ENCODE measurements at places on chromosomes 2 and 18. TPM values are rescaled to one million over a fixed set of nuclear protein-coding genes. Genes with fewer than 3 reads are reported as not detected.

GRCh38 chr18:25798046-25798445 is 292.4 kb downstream of the SS18 start:
- H3K36me3 ChIP-seq, result no peaks in the 10 kb centered on the region
- H3K4me3 ChIP-seq, result no peak overlapping the region
- H3K27ac ChIP-seq, result no peak overlapping the region
- no peak for DNase-seq
- H3K27me3 ChIP-seq, result no peaks in the 10 kb centered on the region

- peak overlapping the region; percentile 64 for H3K27ac ChIP-seq
- no peaks in the 10 kb centered on the region for H3K27me3 ChIP-seq
- DNase-seq, result peak; percentile 86
- H3K4me3 ChIP-seq, result no peak overlapping the region
- H3K36me3 ChIP-seq, result no peaks in the 10 kb centered on the region
Observed at GRCh38 chr2:215749092-215749957, 264.0 kb downstream of the MREG start.

DNA sequence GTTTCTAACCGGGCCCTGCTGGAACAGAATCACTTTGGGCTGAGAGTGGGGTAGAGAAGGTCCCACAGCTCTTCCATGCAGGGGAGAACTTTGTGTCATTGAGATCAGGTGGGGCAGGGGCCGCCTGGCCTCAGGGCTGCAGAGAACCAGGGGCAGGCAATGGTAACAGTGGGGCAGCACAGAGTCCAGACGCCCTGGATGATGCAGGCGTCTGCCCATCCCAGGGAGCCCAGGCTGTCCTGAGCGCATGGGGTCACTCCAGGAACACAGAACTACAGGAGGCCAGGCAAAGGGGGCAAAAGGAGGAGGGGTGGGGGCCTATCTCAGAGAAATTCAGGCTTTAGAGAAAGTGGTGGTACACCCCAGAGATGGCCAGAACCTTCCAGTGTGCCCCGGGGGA is 121.3 kb downstream of the NDUFA10 start:
- no peak overlapping the region for H3K4me3 ChIP-seq
- DNase-seq, result no peak
- H3K27me3 ChIP-seq, result no peaks in the 10 kb centered on the region
- no peaks in the 10 kb centered on the region for H3K36me3 ChIP-seq

DNA sequence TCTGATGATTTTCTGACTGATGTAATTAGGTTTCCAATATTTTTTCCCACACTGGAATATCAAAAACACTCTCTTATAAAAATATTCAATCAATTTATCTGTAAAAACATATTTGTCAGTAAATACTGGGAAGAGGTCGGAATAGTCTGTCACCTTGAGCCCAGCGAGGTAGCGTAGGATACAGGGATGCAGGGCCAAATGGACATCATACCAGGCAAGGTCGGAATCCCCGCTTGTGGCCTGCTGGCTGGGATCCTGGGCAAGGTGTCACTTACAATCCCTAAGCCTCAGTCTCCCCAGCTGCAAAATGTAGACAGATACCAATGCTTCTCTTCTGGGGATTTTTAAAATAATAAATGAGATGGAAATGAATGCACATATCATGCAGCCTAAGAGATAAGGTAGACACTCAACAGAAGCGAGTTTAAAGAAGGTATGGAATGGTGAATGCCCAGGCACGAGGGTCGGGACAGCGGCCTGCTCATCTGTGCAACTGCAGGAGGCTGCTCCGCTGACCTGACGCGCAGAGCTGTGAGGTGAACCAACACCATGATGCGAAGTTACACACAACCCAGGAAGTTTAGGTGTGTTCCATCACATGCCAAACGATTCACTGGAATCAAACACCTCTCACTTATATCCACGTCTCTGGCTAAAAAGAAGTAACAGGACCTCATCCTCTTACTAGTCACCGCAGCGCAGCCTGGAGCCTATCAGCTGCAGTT is 98.2 kb downstream of the EIPR1 start:
- no peaks in the 10 kb centered on the region for H3K27me3 ChIP-seq
- no peak overlapping the region for H3K27ac ChIP-seq
- DNase-seq, result peak; percentile 39
- H3K4me1 ChIP-seq, result peaks cover 14% of the 10 kb centered on the region

DNA sequence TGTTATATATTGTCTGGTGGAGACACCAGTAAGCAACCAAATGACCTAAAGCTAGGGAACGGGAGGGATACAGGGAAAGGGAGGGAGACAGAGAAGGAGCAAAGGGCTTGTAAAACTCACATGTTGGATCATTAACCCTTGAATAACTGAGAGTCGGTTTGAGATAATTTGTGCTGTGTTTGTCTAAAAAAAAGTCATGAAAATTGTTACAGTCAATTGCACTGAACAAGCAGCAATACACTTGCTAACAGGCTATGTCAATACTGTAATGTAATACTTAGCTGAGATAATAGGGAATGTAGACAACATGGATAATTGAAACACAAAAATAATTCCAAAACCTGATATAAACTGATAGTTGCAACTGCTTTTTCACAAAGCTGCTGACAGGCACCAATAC is 71.3 kb upstream of the ZNF521 start:
- no peak overlapping the region for H3K4me3 ChIP-seq
- no peak for DNase-seq
- no peaks in the 10 kb centered on the region for H3K36me3 ChIP-seq
- no peak overlapping the region for H3K27ac ChIP-seq

- no peak overlapping the region for H3K4me3 ChIP-seq
- H3K27me3 ChIP-seq, result no peaks in the 10 kb centered on the region
- peak overlapping the region; percentile 27 for H3K27ac ChIP-seq
- no peak for DNase-seq
- no peaks in the 10 kb centered on the region for H3K36me3 ChIP-seq
Observed at GRCh38 chr18:25289001-25289631, 62.9 kb downstream of the ZNF521 start.

- H3K4me3 ChIP-seq, result no peak overlapping the region
- no peak overlapping the region for H3K27ac ChIP-seq
- H3K4me1 ChIP-seq, result no peaks in the 10 kb centered on the region
- no peak for DNase-seq
- no peaks in the 10 kb centered on the region for H3K27me3 ChIP-seq
Observed at GRCh38 chr2:240343548-240343947, 91.9 kb upstream of the GPC1 start.

- H3K27ac ChIP-seq, result no peak within 1 kb of the TSS
Observed at GRCh38 chr2:237798236-237799059, at the start of gene RBM44. TSS of gene RBM44 (plus strand) at chr2:237798779. CDS start at chr2:237813610, 14,831 bp downstream.

- H3K27ac ChIP-seq, result no peak overlapping the region
- no peaks in the 10 kb centered on the region for H3K36me3 ChIP-seq
- H3K4me1 ChIP-seq, result no peaks in the 10 kb centered on the region
- no peaks in the 10 kb centered on the region for H3K27me3 ChIP-seq
Observed at GRCh38 chr18:27447451-27447881, 262.4 kb upstream of the CHST9 start.

DNA sequence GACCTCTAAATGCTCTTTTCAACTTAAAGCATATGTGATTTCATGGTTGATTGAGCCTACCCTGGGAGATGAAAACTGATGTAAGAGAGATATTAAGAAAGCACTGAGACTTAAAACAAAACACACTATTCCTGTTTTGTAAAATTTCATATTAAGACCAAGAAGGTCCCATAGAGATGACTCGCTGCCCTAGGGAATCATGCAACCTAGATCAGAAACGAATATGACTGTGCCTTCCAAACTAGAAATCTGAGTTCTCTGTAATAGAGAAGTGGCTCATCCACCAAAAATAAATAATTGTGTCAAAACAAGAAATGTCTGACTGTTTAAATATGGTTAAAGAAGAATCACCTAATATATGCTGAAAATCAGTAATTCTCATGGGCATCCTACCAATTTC is 776.8 kb upstream of the SOX11 start:
- H3K4me1 ChIP-seq, result no peaks in the 10 kb centered on the region
- DNase-seq, result no peak
- H3K27ac ChIP-seq, result no peak overlapping the region
- H3K27me3 ChIP-seq, result no peaks in the 10 kb centered on the region

GRCh38 chr2:147925886-147926285 is 81.1 kb downstream of the ACVR2A start:
- no peak overlapping the region for H3K27ac ChIP-seq
- peaks cover 24% of the 10 kb centered on the region for H3K4me1 ChIP-seq
- no peak for DNase-seq
- H3K27me3 ChIP-seq, result no peaks in the 10 kb centered on the region
- H3K4me3 ChIP-seq, result no peak overlapping the region
- no peaks in the 10 kb centered on the region for H3K36me3 ChIP-seq

GRCh38 chr2:79041032-79041448 is 15.5 kb downstream of the REG3G start:
- H3K36me3 ChIP-seq, result no peaks in the 10 kb centered on the region
- no peaks in the 10 kb centered on the region for H3K27me3 ChIP-seq
- H3K4me1 ChIP-seq, result no peaks in the 10 kb centered on the region
- H3K4me3 ChIP-seq, result no peak overlapping the region
- H3K27ac ChIP-seq, result no peak overlapping the region

GRCh38 chr18:10006311-10006893 is 92.6 kb downstream of the VAPA start:
- peak; percentile 30 for DNase-seq
- no peaks in the 10 kb centered on the region for H3K27me3 ChIP-seq
- peaks cover 19% of the 10 kb centered on the region for H3K4me1 ChIP-seq
- H3K36me3 ChIP-seq, result no peaks in the 10 kb centered on the region
- no peak overlapping the region for H3K27ac ChIP-seq

DNA sequence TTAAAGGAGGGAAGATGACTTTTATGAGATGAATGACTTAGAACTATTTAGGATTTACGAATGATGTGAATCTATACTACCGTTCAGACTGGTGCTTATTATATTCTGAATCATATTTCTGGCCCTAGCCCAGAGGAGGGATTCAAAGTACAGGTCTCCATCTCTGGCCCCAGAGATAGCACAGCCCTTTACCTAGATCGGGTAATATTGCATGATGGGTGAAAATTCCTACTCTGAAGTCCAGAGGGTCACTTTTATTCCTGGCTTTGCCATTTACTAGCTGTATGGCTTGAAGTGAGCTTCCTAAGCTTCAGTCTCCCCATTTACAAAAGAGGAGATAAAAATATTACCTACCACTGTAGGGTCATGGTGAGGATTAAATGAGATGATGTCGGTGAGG is 135.8 kb upstream of the OSR1 start:
- no peak overlapping the region for H3K27ac ChIP-seq
- no peaks in the 10 kb centered on the region for H3K27me3 ChIP-seq
- no peaks in the 10 kb centered on the region for H3K36me3 ChIP-seq
- no peak for DNase-seq

- H3K27me3 ChIP-seq, result no peaks in the 10 kb centered on the region
- H3K27ac ChIP-seq, result no peak overlapping the region
- no peaks in the 10 kb centered on the region for H3K36me3 ChIP-seq
- no peaks in the 10 kb centered on the region for H3K4me1 ChIP-seq
Observed at GRCh38 chr2:111032721-111033429, 87.8 kb upstream of the BCL2L11 start.

DNA sequence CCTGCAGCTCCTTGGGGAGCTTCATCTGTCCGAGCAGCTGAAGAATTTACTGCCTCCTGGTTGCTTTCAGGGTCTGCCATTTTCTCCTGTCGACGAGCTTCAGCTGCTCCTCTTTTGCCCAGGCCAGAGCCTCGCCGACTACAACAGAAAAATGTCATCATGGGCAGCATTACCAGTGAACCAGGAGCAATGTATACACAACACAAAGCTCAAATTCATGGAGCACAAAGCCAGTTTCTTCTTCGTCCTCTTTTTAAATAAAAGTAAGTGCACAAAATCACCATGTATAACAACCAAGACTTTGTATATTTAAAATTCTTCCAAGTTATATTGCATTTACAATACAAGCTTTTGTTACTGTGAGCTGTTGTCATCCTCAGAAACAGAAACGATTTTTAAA is 85.0 kb downstream of the TRIP12 start:
- H3K4me1 ChIP-seq, result no peaks in the 10 kb centered on the region
- H3K27me3 ChIP-seq, result no peaks in the 10 kb centered on the region
- no peak for DNase-seq
- peaks cover 4% of the 10 kb centered on the region for H3K36me3 ChIP-seq
- no peak overlapping the region for H3K4me3 ChIP-seq

DNA sequence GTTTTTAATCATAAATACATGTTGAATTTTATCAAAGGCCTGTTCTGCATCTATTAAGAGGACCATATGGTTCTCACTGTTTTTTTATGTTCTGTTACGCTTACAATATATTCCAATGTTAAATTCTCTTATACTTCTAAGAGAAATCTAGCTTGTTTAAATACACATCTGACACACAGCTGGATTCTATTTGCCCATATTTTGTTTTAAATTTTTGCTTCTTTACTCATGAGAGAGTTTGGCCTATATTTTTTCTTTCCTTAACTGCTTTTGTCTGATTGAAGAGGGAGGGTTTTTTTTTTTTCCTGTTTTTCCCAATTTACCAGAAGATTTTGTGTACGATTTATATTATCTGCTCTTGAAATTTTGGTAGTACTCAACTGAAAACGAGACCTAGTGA is 34.9 kb downstream of the RNF144A start:
- no peak overlapping the region for H3K27ac ChIP-seq
- DNase-seq, result no peak
- no peak overlapping the region for H3K4me3 ChIP-seq
- no peaks in the 10 kb centered on the region for H3K27me3 ChIP-seq
- no peaks in the 10 kb centered on the region for H3K36me3 ChIP-seq
- peaks cover 10% of the 10 kb centered on the region for H3K4me1 ChIP-seq

DNA sequence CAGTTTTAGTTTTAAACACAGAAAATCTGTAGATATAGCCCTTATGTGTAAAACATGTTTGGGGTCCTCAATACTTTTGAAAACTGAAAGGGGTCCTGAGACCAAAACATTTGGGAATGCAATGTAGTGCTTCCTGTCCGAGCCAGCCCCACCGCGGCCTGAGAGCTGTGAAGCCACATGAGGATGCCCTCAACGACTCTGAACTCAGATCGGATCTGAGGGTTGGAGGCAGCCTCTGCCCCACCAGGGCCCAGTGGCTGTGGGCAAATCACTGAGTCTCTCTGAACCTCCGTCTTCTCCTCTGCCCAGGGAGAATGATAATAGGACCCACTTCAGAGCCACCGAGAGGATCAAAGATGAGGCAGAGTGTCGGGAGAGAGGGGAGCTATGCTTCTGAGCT is 33.4 kb upstream of the HPCAL1 start:
- no peak overlapping the region for H3K27ac ChIP-seq
- no peak overlapping the region for H3K4me3 ChIP-seq
- no peaks in the 10 kb centered on the region for H3K36me3 ChIP-seq
- DNase-seq, result peak; percentile 17
- H3K27me3 ChIP-seq, result no peaks in the 10 kb centered on the region

The CTDSP1 gene
- 75.1 TPM for polyA plus RNA-seq

The ATIC gene
- polyA plus RNA-seq, result 67.3 TPM

The GPR155 gene
- polyA plus RNA-seq, result under 0.01 TPM

The NTSR2 gene
- polyA plus RNA-seq, result 0.60 TPM

The OST4 gene
- polyA plus RNA-seq, result 635 TPM

The ASPRV1 gene
- polyA plus RNA-seq, result 1.2 TPM

The RAB6C gene
- polyA plus RNA-seq, result 0.03 TPM

All from sigmoid colon (tissue), 7 donors.